Muscle of leg (tissue), 16 donors: ENCODE measurements at places on chromosomes 1 and 21. TPM values are rescaled to one million over a fixed set of nuclear protein-coding genes. Genes with fewer than 3 reads are reported as not detected.

DNA sequence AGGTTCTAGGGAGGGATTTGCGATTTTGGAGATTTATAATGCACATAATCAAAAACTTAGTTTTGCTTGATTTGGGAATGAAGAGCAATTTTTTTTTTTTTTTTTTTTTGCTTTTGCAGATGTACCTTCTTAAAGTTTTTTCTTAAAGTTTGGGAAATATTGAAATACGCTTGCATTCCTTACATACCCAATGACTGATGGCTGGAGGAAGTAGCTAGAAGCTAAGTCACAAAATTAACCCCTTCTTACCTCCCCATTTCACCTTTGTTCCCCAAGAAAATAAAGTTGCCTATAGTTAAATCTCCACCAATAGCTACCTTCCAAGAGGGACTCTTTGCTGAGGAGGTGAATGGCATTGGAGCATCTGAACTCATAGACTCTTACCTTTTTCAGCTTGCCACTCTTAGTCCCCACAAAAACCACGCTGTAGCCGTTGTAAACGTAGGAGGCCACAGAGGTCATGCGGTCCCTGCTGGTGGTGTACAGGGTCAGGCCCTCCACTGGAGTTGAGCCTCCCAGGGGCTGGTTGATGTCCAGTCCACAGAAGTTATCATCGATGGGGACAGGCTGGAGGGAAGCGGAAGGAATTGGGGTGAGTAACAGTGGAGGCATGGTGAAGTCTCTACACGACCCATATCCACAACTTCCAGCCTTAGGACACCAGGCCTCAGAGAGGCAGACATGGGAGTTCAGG lies 34.1 kb downstream of the PLXNA2 start:
- DNase-seq: no peak

Gene SPATA6
- 8.9 TPM for polyA plus RNA-seq

DNA sequence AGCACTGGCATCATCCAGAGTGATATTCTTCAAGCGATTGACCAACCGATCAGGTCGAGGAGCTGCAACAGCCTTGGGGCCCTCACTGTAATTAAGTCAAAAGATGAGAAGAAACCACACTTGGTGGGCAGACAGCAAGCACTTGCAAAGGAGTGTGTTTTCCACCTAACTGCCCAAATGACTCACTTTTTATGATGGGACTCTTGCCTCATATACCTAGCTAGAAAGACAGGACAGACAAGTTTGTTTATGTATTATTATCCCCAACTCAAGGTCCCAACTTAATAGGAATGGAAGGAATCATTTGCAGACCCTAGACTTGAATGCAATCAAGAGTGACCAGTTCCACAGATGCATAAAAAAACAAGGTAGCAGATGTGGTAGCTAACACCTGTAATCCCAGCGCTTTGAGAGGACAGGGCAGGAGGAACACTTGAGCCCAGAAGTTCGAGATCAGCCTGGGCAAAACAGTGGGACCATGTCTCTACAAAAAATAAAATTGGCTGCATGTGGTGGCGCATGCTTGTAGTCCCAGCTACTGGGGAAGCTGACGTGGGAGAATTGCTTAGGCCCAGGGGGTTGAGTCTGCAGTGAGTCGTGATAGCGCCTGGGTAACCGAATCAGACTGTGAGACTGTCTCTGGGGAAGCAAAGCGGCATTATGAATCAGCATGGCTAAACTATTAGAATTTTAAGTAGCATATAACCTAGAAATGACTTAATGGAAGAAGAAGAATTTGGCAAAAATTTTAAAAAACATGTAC lies 2.3 kb upstream of the NRAS start:
- DNase-seq: no peak

- no peak for DNase-seq
These were observed 12.7 kb downstream of the VSIG8 start for GRCh38 chr1:159849626-159850366.

DNA sequence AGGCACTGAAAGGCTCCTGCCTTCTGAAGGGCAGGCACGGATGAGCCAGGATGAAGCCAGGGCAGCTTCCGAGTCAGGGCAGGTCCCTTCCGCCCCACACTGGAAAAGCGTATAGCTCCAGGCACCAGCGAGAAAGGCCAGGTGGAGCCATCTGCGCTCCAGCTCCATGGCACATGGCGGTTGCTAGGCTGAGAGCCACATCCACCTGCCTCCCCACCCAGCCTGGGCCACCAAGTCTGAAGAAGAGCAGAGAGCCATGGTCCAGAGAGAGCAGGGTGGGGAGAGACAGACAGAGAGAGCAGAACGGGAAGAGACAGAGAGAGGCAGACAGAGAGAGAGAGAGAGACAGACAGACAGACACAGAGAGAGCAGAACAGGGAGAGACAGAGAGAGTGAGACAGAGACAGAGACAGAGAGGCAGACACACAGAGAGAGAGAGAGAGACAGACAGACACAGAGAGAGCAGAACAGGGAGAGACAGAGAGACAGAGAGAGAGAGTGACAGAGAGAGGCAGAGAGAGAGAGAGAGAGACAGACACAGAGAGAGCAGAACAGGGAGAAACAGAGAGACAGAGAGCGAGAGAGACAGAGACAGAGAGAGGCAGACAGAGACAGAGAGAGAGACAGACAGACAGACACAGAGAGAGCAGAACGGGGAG lies 5.2 kb downstream of the FNDC10 start:
- no peak for DNase-seq

GRCh38 chr21:37478794-37479193 lies 112.2 kb downstream of the DYRK1A start:
- no peak for DNase-seq

- DNase-seq: no peak
These were observed 18.4 kb upstream of the CASQ1 start for GRCh38 chr1:160171980-160172379.

DNA sequence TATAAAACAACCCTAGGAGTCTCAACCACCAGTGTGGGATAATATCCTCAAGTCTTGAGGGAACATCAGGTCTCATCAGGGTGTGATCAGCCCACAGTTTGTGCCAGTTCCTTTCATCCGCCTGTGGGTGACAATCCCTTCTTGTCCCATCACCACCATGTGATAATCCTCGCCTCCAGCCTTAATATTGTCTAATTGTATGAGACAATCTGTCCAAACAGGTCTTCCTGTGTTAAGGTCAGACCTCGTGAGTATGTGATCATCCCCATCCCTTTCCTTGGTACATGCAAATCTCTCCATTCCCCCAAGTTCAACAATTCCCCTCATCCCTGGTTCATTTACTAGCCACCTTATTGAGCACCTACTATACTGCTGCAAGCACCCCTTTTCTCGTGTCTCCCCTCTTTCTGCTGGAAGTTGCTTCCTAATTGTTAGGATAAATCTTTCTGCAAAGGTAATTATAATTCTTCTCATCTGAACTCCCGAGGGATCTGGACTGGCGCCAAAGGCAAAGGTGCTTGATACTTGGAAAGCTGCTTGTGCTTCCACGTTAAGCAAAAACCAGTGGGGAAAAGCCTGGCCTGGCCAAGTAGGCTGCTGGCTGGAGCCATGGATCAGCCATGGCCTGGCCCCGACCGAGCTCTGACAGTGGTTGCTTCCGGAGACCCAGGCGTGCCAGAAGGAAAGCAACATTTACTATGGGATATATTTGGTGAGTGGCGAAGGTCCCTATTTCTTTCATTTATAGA lies 92.5 kb downstream of the RNF220 start:
- no peak for DNase-seq

- DNase-seq: no peak
These were observed 16.2 kb upstream of the TNFRSF1B start for GRCh38 chr1:12150456-12151200.

Gene OR2M4
- polyA plus RNA-seq: not detected

GRCh38 chr21:31132574-31133242 lies 94.4 kb upstream of the KRTAP19-8 start:
- no peak for DNase-seq

Gene LCE1B
- polyA plus RNA-seq: not detected

Gene HUNK
- polyA plus RNA-seq: 5.7 TPM

GRCh38 chr21:29018540-29018939 lies 609 bp downstream of the RWDD2B start:
- DNase-seq: peak; percentile 27

- DNase-seq: peak; percentile 94
These were observed 30.0 kb downstream of the ARHGEF10L start for GRCh38 chr1:17569200-17570139.

DNA sequence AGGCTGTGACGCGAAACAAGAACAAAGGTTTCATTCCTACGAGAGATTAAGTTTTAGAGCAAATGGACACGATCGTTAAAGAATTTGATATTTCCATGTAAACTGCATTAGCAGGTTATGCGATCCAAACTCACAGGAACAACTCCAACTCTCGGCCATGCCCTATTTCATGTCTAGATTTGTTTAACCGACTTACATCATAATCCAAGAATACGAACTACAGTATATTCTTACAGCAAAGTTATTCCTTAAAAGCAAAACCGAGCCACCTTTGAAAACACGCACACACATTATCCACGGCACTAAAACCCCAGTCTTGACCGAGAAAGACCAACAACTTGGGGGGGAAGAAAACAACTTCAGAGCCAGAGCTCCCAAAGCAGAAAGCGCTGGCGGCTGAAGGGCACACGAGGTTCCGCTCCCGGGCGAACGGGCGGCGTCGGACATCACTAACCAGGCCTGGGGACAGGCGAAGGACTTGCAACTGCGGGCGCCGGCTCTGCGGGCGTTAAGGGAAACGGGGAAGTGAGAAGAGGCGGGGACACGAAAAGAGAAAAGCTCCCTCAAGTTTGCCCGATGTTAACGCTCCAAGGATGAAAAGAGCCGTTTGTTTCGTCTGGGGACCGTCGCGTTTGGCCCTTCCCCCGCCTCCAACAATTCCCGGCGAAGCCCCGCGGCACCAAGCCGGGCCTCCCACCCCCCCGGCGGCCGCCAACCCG lies 690 bp downstream of the B3GALNT2 start:
- peak; percentile 76 for DNase-seq

DNA sequence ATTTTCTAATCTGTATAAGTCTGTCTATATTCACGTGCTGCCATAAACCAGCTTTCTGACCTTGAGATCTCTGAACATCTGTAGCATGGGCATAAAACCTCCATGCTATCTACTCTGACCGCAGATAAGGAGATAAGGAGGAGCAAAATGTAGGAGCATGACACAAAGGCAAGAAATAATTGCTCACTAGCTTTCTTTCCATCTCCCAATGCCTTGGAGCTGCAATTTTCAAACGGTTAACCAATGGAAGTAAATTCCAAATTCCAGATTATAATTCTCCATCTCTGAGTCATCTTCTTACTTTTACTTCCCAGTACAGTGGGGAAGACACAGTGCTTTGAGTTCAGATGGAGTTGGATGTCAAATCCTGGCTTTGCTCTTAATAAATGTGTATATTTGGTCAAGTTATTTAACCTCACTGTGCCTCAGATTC lies 41.6 kb downstream of the CD58 start:
- DNase-seq: no peak

GRCh38 chr1:30900931-30901560 lies 7.5 kb downstream of the SDC3 start:
- no peak for DNase-seq

DNA sequence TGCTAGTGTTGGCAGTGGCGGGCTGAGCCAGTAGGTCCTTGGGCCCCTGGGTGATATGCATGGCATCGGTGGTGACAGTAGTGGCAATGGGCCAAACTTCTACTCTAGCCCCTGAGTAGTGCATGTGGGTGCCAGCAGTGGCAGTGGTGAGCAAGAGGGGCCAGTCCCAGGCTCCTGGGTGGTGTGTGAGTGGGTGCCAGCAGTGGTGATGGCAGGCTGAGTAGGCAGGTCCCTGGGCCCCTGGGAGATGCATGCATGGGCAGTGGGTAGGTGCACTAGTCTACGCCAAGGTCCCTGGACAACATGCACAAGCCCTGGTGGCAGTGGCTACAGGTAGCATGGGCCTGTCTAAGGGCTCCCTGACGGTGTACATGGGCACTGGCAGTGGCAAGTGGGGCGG lies 24.6 kb upstream of the TTC22 start:
- no peak for DNase-seq
